ENCODE measurements at places on chromosomes 12 and 14. TPM values are rescaled to one million over a fixed set of nuclear protein-coding genes. Genes with fewer than 3 reads are reported as not detected.

The DPF3 gene
- 0.19 TPM for total RNA-seq

GRCh38 chr12:39975374-39975918 lies 130.4 kb downstream of the SLC2A13 start:
- no peaks in the 10 kb centered on the region for H3K27me3 ChIP-seq
- H3K27ac ChIP-seq = no peak overlapping the region
- H3K4me3 ChIP-seq = no peak overlapping the region
- H3K4me1 ChIP-seq = no peaks in the 10 kb centered on the region
- DNase-seq = no peak
- no peaks in the 10 kb centered on the region for H3K36me3 ChIP-seq

The SLC2A14 gene
- total RNA-seq = 18.2 TPM

The IKBIP gene
- total RNA-seq = 12.4 TPM

GRCh38 chr12:3777206-3777809 lies 24.4 kb upstream of the CRACR2A start:
- no peak overlapping the region for H3K27ac ChIP-seq
- no peaks in the 10 kb centered on the region for H3K36me3 ChIP-seq

The ADAM20 gene
- 0.26 TPM for total RNA-seq

GRCh38 chr12:81401241-81401640 lies 323.4 kb downstream of the ACSS3 start:
- no peak for DNase-seq
- H3K27ac ChIP-seq = no peak overlapping the region

The TAS2R14 gene
- total RNA-seq = 0.80 TPM

GRCh38 chr12:46508651-46509050 lies 136.1 kb upstream of the SLC38A2 start:
- H3K4me3 ChIP-seq = no peak overlapping the region
- H3K27me3 ChIP-seq = no peaks in the 10 kb centered on the region
- no peak for DNase-seq

The PAH gene
- total RNA-seq = 8.9 TPM

The UNG gene
- 163 TPM for total RNA-seq

GRCh38 chr14:24852312-24853060 lies 197.5 kb downstream of the STXBP6 start:
- peaks cover 5% of the 10 kb centered on the region for H3K4me1 ChIP-seq

DNA sequence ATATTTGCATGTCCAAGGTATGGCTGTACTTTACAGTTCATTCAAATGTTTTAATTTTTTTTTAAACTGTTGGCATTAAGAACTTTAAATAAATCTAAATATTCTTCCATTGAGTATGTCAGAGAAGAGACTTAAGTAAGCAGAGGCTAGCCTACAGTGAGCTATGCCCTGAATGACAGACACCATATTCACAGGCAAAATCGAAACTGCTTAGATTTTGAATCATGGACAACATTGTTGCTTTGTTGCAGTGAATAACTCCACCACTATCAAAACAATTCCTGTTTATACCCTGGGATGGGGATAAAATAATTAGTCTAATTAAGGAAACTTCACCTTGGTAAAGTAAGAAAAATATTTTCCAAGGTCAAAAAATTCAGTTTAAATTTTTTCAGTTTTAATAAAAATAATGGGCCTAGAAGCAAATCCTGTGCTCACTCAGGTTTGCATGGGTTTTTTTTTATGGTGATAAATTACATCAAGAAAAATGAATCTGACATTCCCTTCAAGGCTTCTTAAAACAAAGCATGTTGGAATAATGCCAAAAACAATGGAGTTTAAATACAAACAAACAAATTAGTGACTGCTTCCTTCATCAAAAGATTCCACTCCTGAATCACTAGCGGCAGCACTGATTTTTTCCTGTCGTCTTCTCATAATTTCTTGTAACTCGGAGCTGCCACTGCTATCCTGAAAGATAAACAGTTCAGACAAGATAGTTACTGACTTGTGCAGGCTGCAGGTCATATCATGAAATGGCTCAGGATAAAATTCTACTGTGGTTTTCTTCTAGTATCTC lies 168.2 kb downstream of the EPS8 start:
- no peaks in the 10 kb centered on the region for H3K36me3 ChIP-seq
- no peak for DNase-seq
- no peaks in the 10 kb centered on the region for H3K27me3 ChIP-seq
- H3K4me1 ChIP-seq = no peaks in the 10 kb centered on the region
- H3K27ac ChIP-seq = no peak overlapping the region

DNA sequence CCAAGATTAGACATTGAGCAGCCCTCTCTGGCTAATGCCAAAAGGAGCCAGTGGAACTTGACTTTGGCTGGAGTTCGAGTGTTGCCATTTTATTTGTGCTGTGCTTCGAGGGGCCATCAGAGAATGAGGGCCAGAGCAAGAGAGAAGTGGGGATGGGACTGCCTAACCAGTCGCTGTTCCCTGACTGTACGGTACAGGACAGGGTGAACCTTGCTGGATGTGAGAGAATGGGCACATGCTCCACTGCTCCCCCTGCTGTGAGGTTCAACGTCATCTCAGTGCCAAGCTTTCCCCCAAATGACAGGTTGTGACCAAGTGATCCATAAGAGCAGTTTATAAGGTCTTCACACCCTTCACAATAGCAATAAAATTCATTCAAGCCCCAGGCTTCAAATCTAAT lies 55.1 kb upstream of the BCL11B start:
- no peak for DNase-seq
- no peaks in the 10 kb centered on the region for H3K4me1 ChIP-seq
- no peaks in the 10 kb centered on the region for H3K36me3 ChIP-seq
- H3K27me3 ChIP-seq = no peaks in the 10 kb centered on the region
- no peak overlapping the region for H3K4me3 ChIP-seq

DNA sequence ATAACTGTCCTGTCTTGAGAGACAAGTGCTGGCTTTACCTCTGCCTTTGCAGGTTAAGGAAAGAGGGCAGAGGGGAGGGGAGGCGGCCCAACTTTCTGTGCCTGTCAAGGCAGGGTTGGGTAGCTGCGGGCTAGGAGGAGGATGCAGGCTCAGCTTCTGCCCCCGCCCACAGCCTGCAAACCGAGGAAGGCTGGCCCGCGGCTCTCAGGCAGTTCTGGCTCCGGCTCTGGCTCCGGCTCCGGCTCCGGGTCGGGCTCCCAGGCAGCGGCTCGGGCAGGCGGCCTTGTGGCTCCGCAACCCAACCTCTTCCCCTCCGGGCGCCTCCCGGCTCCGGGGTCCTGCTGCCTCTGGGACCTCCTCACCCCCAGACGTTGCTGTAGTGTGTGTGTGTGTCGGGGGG lies 92.9 kb downstream of the TMEM30B start:
- no peaks in the 10 kb centered on the region for H3K27me3 ChIP-seq
- no peaks in the 10 kb centered on the region for H3K36me3 ChIP-seq
- peaks cover 3% of the 10 kb centered on the region for H3K4me1 ChIP-seq
- H3K27ac ChIP-seq = no peak overlapping the region

DNA sequence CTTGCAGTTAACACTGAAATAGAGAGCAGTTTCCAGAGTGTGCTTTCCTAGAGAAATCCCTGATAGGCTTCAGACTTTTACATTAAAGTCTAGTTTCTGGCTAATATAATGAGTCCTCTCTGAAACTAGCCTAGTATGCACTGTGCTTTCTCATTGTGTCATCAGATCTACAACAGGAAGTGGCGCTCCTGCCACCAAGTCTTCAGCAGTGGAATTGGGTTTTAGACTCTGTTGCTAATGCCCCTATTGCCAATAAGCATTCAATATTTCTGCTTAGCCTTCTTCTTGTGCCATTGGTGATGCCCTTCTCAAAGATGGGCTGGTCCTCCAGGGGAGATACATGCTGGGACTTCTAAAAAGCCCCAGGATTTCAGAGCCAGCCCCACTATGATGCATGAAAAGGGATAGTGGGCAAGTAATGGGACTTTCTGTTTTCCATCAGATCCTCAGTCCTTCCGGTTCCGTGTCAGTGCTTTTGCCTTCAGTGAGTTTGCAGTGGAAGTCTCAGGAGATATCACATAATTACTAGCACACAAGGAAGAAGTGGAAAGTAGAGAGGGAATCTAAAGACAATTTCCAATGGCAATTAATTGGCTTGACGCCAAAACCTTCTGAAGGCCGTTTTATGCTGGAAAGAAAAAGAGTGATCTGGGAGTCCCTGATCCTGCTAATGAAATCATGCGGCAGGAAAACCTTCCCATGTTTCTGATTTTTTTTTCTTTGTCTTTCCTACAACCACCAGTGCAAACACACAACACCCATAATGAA lies 50.0 kb downstream of the SSPN start:
- H3K4me1 ChIP-seq = no peaks in the 10 kb centered on the region
- no peak for DNase-seq
- H3K27me3 ChIP-seq = no peaks in the 10 kb centered on the region

DNA sequence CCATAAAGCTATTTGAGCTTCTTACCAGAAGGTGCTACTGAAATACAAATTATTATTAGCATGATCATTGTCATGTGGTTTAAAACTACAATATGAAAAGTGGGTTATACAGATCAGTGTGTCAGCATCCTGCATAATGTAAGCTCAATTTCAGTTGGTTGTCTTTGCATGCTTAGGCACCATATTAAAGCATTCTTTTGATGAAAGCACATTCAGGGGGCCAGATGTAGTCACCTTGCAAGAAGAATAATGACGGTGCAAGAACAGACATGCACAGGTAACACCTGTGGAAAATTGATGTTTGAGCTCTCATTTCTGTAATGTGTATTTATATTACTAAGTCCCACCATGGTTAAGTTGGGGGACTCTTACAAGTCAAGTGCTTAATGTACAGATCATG lies 123.9 kb downstream of the PAX9 start:
- DNase-seq = no peak
- H3K36me3 ChIP-seq = no peaks in the 10 kb centered on the region
- H3K4me3 ChIP-seq = no peak overlapping the region
- no peaks in the 10 kb centered on the region for H3K27me3 ChIP-seq

DNA sequence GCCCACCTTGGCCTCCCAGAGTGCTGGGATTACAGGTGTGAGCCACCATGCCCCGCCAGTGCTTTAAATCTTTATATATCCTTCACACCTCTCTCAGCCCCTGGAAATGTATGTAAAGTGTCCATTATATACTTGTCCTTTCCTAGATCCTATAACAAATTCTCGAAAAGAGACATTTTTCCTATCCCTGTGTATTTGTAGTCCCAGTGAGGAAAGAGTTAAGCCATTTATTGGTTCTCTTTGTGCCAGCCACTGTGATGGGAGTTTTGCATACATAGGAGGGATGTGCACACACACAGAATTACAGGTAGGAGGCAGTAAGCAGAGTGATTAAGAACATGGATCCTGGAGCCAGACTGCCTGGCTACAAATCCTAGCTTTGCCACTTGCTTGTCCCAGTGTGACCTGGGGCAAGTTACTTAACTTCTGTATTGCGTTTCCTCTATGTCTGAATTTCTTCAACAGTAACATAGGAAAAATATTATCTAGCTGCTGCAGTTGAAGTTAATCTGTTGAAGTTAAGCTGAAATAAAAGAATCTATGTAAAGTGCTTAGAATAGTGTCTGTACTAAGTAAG lies 2.1 kb upstream of the RABGGTA start:
- no peak overlapping the region for H3K27ac ChIP-seq
- no peak for DNase-seq
- no peaks in the 10 kb centered on the region for H3K36me3 ChIP-seq
- no peak overlapping the region for H3K4me3 ChIP-seq

- no peaks in the 10 kb centered on the region for H3K27me3 ChIP-seq
- no peak overlapping the region for H3K4me3 ChIP-seq
- DNase-seq = no peak
- H3K36me3 ChIP-seq = no peaks in the 10 kb centered on the region
- no peak overlapping the region for H3K27ac ChIP-seq
- H3K4me1 ChIP-seq = no peaks in the 10 kb centered on the region
Observed at GRCh38 chr12:80472911-80473500, 29.0 kb downstream of the PTPRQ start.

The ETV6 gene
- 24.6 TPM for total RNA-seq

- H3K4me3 ChIP-seq = no peak overlapping the region
- no peak overlapping the region for H3K27ac ChIP-seq
- no peaks in the 10 kb centered on the region for H3K36me3 ChIP-seq
- H3K27me3 ChIP-seq = no peaks in the 10 kb centered on the region
Observed at GRCh38 chr14:51121096-51121495, 26.2 kb upstream of the TRIM9 start.

- no peak overlapping the region for H3K4me3 ChIP-seq
- no peaks in the 10 kb centered on the region for H3K27me3 ChIP-seq
- H3K4me1 ChIP-seq = peaks cover 3% of the 10 kb centered on the region
- no peak overlapping the region for H3K27ac ChIP-seq
Observed at GRCh38 chr12:4829161-4829792, 80.4 kb upstream of the KCNA1 start.

GRCh38 chr14:102922490-102923200 lies at the start of gene AMN:
AMN (plus strand) TSS chr14:102922663; CDS start chr14:102922689, 26 bp downstream.
- no peak within 1 kb of the TSS for H3K27ac ChIP-seq
- H3K4me3 ChIP-seq = peak within 1 kb of the TSS; percentile 40
- H3K36me3 ChIP-seq = no peaks in the 10 kb centered on the region
- no peak for DNase-seq
- peaks cover 10% of the 10 kb centered on the region for H3K4me1 ChIP-seq
- H3K27me3 ChIP-seq = peaks cover 38% of the 10 kb centered on the region

DNA sequence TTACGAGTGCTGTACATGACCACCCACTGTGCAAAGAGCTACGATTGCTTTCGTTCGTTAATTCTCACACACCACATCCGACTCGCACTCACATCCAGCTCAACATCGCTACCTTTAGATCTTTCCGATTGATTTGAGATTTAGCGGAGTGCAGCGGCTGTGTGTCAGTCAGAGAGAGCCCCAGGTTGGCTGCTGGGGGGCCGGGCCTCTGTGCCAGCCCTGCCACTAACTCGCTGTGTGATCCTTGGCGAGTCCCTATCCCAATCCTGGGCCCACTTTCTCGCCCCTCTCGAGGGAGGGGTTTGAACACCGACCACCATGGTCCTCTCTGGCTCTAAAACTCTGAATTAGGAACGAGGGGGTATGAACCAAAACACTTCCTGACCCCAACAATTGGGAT lies 8.6 kb downstream of the DLK1 start:
- DNase-seq = no peak
- H3K4me3 ChIP-seq = no peak overlapping the region
- H3K27me3 ChIP-seq = peaks cover 3% of the 10 kb centered on the region
- H3K4me1 ChIP-seq = no peaks in the 10 kb centered on the region
- no peak overlapping the region for H3K27ac ChIP-seq

- H3K36me3 ChIP-seq = no peaks in the 10 kb centered on the region
- H3K4me3 ChIP-seq = no peak overlapping the region
- no peaks in the 10 kb centered on the region for H3K4me1 ChIP-seq
- H3K27me3 ChIP-seq = no peaks in the 10 kb centered on the region
- DNase-seq = no peak
Observed at GRCh38 chr14:58294201-58294600, 4.2 kb upstream of the ARID4A start.

DNA sequence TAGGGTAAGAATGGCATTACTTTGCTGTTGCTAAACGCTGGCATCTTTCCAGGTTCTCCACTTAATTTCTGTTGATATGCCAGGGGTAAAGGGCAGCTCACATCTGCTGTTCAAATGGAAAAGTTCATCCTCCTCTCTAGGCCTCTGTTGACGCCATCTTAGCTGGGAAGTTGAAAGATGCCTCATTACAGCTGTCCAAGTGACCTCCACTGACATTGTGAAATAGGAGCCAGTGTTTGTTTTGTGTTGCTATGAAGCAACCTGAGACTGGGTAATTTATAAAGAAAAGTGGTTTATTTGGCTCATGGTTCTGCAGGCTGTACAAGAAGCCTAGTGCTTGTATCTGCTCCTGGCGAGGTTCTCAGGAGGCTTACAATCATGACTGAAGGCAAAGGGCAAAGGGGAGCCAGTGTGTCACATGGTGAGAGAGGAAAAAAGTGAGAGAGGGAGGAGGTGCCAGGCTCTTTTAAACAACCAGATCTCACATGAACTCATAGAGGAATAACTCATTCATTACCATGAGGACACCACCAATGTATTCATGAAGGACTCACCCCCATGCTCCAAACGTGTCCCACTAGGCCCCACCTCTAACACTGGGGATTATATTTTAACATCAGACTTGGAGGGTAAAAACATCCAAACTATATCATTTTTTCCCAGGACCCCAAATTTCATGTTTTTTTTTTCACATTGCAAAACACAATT lies 3.2 kb upstream of the ADAM21 start:
- no peaks in the 10 kb centered on the region for H3K4me1 ChIP-seq
- DNase-seq = no peak
- peaks cover 6% of the 10 kb centered on the region for H3K36me3 ChIP-seq
- H3K27me3 ChIP-seq = no peaks in the 10 kb centered on the region
- H3K27ac ChIP-seq = no peak overlapping the region

All from H1 (cell line).